ENCODE measurements at places on chromosomes 3 and 15.

DNA sequence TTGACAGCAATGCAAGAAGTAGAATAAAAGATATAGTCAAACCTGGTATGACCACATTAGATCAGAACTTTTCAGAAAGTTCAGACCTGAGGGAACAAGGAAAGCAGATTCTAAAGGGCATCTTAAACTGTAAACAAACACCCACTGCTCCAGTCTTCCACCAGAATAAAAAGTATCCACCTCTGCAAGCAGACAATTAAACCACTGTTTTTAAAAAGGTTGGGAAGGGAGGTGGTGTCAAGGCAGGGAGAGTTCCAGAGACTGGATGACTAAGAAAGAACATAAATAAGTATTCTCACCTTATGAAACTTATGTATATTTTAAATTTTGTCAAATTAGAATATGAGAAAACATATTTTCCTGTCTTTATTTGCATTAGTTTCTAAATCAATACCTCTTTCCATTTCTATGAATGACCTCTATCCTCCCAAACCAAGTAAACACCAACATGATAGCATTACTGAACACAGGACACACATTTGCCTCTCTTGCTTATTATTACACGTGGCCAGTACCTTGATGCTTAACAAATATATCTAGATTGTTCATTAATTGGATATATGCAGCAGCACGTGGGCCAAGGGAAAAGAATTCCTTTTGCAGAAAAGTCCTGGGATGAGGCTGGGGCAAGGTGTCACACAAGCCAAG is 31.6 kb downstream of the PIK3CB start:
- no peak for DNase-seq

DNA sequence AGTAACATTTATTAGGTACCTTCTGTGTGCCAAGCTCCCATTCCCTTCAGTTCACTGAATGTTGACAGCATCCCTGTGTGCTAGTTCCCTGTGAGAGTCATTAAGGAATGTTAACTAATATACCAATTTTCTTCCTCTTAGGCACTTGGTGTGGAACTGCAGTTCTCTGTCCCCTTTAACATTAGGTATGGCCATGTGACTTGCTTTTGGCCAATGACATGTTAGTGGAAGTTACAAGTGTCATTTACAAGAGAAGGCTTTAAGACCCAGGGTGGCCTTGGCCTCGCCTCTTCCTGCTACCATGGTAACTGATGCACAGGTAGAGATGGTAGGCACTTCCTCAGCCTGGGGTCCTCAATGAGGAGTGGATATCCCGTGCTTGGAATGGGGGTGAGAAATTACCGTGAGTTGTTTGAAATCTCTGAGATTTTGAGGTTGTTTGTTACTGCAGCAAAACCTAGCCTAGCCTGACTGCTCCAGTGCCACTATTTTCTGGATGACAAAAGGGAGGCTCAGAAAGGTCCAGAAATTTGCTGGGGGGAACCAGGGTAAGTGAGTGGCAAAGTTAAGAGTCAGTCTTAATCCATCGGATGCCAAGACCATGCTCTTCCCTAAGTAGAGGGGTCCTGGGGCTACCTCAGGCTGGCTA is 21.2 kb upstream of the LINGO1 start:
- no peak for DNase-seq

- no peak for DNase-seq
Measured at GRCh38 chr3:38489766-38490165, 6.4 kb upstream of the EXOG start.

GRCh38 chr15:90895571-90896117 is 7.5 kb upstream of the MAN2A2 start:
- no peak for DNase-seq

DNA sequence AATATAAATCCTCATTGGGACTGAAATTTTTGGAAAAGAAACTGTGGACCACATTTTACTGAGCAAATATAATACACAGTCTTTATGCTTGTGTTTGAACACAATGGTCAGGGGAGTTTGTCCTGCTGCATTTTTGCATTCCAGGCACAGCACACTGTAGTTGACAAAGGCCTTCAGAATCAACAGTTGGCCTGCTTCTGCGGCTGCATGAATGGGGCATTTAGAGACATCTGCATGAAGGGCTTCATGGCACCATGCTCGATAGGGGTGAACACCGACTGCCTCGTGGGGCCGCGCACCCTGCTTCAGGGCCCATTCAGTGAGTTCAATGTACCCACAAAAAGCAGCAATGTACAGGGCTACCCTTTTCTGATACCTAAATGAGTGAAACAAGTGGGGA is 15.4 kb upstream of the COMMD2 start:
- DNase-seq: no peak

DNA sequence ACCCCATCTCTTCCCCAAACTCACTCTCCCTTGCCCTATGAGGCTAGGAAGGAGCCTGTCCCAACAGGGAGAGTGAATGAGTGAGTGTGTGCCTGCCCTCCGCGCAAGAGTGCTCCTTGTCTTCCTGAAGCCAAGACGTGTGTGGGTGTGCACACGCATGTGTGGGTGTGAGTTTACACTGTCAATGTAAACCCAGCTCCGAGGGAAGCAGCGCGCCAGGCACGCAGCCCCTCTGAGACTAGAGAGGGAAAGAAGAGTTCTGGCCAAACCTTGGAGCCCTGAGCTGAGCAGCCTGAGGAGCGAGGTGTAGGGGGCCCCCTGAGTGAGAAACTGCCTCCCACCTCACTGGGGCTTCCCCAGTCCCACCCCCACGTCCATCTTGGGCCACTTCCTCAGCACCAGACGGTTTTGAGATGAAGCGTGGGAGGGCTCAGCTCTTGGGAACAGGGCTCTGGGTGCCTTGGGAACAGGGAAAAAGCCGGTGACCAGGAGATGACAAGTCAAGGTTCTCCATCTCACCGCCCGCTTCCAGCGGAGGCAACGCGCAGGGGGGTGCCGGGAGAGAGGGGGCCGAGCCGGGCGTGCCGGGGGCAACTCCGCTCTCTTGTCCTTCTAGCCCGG is 5.1 kb downstream of the MECOM start:
- no peak for DNase-seq

GRCh38 chr3:167113035-167113830 is 266.9 kb downstream of the ZBBX start:
- no peak for DNase-seq

DNA sequence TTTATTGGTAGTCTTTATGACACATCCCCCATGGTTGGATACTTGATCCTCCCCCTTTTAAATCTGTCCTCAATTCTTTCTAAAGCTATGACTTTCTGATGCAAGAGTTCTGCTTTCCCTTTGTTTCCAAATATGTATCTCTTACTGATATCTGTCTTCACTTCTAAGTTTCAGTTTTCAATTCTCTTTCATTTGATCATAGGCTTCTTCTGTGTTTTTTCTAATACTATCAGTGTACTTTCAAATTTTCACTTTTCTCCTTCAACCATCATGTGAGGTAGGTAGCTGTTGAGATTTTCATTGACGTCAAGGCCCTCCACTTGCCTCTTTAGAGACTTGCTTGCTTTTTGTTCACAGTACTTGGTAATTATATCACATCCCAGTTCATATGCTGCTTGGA is 436.5 kb downstream of the CNTN4 start:
- DNase-seq: no peak

GRCh38 chr3:117454254-117454653 is 744.7 kb downstream of the TUSC7 start:
- no peak for DNase-seq

- no peak for DNase-seq
Measured at GRCh38 chr3:25156626-25157025, 271.4 kb upstream of the RARB start.

GRCh38 chr3:49902511-49903345 is 945 bp downstream of the MST1R start:
- DNase-seq: no peak

DNA sequence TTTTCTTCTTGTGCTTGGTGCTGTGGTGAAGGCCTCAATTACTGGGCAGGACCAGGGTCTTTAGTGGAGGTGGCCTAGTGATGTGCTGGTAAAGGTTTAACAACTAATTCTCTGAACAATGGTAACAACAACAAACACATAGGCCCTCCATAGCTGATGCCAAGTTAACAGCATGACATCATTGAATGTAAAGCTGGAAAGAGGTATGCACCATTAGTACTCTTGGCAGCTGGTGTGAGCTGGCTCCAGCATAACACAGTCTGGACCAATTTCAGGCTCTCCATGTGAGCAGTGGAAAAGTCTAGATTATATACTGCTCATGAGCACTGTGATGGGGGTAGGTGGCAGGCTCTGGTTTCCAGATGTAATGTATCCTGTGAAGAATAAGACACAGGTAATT is 61.8 kb downstream of the SLC7A14 start:
- no peak for DNase-seq

GRCh38 chr3:42658771-42659390 is 5.4 kb downstream of the ZBTB47 start:
- DNase-seq: no peak

DNA sequence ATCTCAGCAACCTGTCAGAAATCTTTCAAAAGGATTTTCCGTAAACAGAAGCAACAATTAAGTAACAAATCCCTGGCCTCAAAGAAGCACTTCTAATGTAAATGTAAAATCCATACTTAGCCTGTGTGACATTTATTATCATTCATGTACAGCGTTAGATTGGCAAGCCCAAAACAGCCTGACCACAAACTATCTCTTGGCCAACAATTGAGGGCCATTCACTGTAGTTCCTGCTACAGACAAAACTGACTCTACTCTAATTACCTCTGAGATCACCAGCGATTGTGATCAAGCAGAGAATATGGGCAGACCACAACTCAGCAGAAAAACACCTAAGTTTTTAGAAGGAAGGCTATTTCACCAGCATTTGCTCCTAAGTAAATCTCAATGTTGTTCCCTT is 9.2 kb downstream of the SHQ1 start:
- DNase-seq: no peak

DNA sequence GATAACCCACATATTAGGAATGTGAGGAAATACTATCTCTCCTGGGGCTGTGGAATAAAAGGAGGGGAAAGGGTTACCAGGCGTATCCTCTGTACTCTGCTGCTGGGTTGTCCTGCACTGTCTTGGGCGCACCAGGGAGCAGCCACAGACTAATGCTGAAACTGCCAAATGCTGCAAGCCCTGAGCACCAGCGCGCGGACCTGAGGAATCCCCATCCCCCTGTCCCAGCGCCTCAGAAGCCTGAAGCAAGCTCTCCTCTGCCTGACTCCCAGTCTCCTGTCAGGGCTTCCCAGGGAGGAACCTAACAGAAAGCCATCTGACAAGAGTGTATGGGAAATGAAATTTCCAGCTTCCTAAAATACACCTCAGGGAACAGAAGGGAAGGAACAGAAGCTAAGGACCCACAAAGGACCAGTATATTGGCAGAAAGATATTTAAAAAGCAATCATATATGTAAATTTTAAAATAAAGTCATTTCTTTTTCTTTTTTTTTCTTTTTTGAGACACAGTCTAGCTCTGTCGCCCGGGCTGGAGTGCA is 158.3 kb upstream of the C2CD4B start:
- no peak for DNase-seq

DNA sequence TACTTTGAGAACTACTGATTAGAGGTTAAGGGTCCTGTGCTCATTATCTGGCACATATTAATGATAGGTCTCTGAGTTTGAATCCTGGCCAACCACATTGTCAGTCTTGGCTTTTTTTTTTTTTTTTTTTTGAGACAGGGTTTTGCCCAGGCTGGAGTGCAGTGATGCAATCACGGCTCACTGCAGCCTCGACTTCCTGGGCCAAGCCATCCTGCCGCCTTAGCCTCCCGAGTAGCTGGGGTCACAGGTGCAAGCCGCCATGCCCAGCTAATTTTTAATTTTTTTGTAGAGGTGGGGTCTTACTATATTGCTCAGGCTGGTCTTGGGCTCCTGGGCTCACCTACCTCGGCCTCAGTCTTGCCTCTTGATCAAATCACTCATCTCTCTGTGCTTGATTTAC is 547 bp upstream of the PCCB start:
- no peak for DNase-seq

- DNase-seq: no peak
Measured at GRCh38 chr3:167001374-167001773, 378.7 kb downstream of the ZBBX start.

DNA sequence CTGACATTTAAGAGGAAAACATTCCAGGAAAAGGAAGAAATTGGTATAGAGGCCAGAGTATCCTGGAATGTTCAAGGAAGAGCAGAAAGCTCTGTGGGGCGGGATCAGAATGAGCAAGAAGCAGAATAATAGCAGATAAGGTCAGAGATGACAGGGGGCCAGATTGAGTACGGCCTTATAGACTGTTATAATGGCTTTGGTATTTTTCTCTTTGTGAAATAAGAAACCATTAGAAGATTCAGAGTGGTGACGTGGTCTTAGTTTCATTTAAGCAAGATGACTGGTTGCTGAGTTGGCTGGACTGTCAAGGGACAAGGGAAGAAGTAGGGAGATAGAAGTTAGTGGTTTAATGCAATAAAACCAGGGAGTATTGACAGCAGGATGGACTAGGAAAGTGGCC is 218.3 kb upstream of the SOX2 start:
- no peak for DNase-seq

GRCh38 chr15:81376231-81376630 is 2.2 kb upstream of the TMC3 start:
- no peak for DNase-seq

DNA sequence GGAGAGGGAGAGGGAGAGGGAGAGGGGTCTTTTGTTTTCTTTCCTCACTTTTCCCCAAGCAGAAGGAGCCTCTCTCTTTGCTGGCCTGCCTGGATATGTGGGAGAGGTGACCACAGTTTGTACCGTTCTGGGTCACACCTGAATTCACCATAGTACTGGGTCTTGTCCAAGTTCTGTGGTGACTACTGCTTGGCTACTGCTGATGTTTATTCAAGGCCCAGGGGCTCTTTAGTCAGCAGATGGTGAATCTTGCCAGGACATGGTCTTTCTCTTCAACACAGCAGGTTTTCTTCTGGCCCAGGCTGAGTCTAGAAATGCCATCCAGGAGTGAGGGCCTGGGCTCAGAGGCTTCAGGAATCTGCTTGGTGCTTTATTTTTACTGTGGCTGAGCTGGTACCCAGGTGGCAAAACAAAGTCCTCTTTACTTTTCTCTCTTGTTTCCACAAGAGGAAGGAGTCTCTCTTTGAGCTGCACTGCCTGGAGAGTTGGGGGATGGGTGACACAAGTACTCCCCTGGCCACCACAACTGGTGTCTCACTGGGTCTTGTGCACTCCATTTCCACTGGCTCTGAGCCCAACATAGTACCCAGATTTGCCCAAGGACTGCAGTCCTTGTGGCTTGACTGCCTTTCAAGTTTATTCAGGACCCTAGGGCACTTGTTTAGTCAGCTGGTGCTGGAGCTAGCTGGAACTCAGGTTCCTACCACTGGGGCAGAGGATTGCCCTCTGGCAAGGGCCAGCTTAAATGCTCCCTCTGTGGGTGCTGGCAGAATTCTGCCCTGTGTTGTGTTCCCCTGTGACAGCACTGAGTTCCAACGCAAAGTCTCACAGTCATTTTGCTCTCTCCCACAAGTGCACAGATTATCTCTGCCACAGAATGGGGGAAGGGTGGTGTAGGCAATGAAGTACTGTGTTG is 16.8 kb upstream of the CCNDBP1 start:
- no peak for DNase-seq

Data from stimulated activated CD8-positive, alpha-beta memory T cell treated with anti-CD3 and anti-CD28 coated beads, Interleukin-4, amount 100 ng/mL, for 1 hour (primary cell).